ENCODE measurements at places on chromosomes 1 and 21.

DNA sequence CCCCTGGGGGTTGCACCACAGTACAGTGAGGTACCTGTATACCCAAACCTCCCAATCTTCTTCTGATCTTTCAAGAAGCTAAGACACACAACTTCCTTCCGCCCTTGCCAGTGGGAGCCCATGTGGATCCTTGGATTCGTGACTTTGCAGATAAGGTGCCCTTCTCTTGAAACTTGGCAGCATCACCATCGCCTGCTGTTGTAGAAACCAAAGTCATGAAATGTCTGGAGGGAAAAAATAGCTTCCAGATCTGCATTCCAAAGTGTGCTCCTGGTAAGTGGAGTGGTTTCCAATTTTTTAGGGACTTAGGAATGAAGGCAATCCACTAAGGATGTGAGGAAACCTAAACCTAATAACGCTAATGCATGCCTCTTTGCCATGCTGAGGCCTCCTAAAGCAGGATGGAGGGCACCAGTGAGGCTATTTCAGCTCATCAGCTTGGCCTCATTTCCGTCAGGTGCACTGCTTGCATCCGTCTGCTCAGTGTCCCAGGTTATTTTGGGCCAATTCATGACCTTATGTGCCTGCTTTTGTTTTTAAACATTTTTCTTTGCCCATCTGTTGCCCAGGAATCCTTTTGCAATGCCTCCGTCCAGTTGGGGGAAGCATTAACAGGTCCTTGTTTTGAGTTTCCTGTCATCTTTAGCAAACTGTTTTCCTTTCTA, 8.2 kb upstream of the EFHD2 start:
- no peak for DNase-seq

GRCh38 chr1:232904131-232904530, 46.3 kb upstream of the NTPCR start:
- DNase-seq: no peak

- no peak for DNase-seq
These were observed 57.8 kb downstream of the ZMYM4 start for GRCh38 chr1:35326246-35326866.

GRCh38 chr1:154386643-154387352, 18.3 kb upstream of the IL6R start:
- no peak for DNase-seq

DNA sequence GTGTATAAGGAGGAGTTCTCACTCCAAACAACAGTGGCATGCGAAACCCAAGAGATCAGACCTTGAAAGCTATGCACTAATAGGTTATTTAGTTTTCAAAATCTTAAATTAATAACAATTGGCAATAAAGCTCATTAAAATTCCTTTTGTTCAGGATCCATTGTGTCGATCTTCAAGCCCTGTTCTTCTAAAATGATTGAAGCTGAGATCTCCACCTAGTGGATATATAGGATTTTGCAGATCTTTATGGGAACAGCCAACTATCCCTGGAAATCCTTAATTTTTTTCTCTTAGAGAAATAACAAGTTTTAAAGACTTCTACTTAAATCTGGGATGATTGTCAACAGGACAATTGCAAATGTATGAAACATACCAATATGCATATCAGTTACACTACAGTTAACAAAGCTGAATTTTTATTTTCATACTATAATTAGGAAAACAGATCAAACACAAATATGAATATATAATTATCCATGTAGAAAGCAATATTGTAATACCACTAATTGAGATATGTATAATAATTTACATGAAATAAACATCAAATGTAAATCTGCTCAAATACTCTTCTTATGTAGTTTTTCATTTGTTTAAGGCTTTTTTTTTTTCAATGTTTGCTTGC, 43.3 kb downstream of the LRRC53 start:
- DNase-seq: peak; percentile 54

GRCh38 chr1:55463814-55464475, 248.8 kb upstream of the USP24 start:
- DNase-seq: no peak

GRCh38 chr1:54156986-54157385, 4.2 kb upstream of the CDCP2 start:
- DNase-seq: no peak

DNA sequence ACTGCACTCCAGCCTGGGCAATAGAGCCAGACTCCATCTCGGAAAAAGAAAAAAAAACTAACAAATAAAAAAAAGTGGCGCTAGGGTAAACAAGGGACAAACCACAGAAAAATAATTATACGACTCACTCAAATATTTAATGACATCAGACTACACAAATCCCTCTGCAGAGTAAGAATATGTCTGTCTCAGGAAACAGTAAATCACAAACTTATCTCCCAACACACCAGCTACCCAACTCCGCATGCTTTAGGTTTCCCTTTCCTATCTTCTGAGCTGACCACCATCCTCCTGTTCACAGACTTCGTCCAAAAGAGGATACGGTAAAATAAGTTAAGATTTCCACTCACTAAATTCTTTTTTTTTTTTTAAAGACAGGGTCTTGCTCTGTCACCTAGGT, 16.2 kb downstream of the WDR47 start:
- no peak for DNase-seq
